ENCODE measurements at places on chromosomes 12 and 14. TPM values are rescaled to one million over a fixed set of nuclear protein-coding genes. Genes with fewer than 3 reads are reported as not detected.

DNA sequence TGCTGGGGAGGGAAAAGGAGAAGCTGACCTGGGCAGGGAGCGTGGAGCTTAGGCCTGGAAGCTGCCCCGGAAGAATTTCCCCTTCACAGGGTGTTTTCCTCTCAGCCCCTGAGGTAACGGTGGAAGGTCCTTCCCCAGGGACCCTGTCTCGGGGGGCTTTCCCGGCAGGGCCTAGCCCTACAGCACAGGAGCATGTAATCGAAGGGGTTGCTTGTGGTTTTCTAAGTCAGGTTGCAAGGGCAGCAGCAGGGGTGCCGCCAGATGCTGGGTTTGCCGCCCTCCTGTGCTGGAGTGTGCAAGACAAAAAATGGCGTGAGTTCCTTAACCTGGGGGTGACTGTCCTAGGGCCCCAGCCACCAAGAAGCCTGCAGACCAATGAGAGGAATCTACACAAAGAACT, 1.6 kb upstream of the KRT74 start:
- no peak for DNase-seq
- no peaks in the 10 kb centered on the region for H3K36me3 ChIP-seq
- no peaks in the 10 kb centered on the region for H3K4me1 ChIP-seq
- no peak overlapping the region for H3K4me3 ChIP-seq

GRCh38 chr14:73662487-73662943, 17.7 kb downstream of the DNAL1 start:
- no peak for DNase-seq
- no peaks in the 10 kb centered on the region for H3K4me1 ChIP-seq
- H3K27ac ChIP-seq: no peak overlapping the region
- H3K4me3 ChIP-seq: no peak overlapping the region
- H3K27me3 ChIP-seq: no peaks in the 10 kb centered on the region

DNA sequence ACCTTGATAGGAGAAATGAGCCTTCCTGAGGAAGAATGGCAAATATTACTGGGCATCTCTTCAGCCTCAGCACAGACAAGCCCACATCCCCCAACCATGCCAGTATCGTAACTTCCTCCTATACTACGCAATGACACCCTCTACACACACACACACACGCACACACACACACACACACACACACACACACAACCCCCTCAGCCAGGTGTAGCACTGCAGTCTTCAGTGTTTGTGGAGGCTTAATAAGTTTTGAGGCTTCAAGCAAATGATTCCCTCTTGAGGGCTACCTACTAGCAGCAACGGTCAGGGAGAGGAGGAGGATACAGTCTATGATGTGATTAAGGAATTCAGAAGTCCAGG, 1.6 kb downstream of the DGKA start:
- H3K36me3 ChIP-seq: no peaks in the 10 kb centered on the region
- peak overlapping the region; percentile 95 for H3K27ac ChIP-seq
- H3K4me1 ChIP-seq: peaks cover 12% of the 10 kb centered on the region
- peak; percentile 76 for DNase-seq
- H3K27me3 ChIP-seq: no peaks in the 10 kb centered on the region
- peak overlapping the region; percentile 77 for H3K4me3 ChIP-seq

GRCh38 chr12:13627536-13627935, 353.9 kb downstream of the GRIN2B start:
- no peak overlapping the region for H3K4me3 ChIP-seq
- DNase-seq: no peak
- no peak overlapping the region for H3K27ac ChIP-seq

The GRIP1 gene
- total RNA-seq: 1.7 TPM

The CCDC196 gene
- not detected for total RNA-seq

Measured in Peyer's patch (tissue), 4 donors.